ENCODE measurements at places on chromosomes 4 and X.

DNA sequence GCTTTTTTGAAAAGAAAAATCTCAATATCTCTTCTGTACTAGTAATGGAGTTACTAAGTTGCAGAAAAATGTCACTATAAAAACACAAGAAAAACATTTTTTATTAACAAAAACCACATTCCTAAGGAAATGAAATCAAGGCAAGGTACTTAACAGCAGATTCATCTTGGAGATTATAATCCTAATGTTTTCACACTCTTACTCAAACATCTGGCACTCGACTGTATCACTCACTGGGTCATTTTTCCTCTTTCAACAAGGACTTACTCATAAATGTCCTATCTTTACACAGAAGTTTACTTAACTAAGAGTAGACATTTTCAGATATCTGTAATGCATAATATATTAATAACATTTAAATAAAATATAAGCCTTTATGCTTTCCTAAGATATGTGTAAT is 216.6 kb downstream of the NR3C2 start:
- no peak for DNase-seq

DNA sequence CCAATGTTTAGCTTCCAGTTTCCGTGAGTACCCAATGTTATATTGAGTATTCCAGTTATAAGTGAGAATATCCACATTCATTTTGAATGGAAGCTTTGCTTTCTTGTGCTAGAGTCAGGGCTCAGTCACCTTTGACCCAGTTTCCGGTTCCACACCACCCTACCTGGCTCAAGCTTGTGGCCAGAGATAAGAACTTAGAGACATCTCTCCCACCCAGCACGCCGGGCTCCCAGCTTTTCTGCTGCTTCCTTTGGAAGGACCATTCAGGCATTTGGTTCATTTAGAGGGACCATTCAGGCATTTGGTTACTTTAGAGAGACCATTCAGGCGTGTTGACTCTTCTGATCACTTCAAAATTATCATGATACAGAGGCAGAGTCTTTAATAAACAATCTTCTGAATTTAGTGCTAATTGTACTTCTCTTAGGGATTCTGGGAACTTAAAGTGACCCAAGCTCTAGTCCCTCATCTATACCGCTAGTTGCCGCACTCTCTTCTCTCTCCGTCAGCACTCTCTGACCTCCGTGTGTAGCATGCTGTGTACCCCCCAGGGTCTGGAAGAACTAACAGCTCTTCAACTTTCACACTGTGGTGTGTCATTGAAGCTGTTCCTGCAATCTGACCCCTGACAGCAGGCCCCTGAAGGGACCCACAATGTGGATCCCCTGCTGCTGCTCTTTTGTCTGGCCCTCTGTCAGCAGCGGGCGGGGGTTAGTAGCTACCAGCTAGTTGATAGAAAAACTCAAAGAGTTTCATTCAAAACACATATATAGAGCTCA is 943.1 kb downstream of the ARAP2 start:
- DNase-seq: no peak

DNA sequence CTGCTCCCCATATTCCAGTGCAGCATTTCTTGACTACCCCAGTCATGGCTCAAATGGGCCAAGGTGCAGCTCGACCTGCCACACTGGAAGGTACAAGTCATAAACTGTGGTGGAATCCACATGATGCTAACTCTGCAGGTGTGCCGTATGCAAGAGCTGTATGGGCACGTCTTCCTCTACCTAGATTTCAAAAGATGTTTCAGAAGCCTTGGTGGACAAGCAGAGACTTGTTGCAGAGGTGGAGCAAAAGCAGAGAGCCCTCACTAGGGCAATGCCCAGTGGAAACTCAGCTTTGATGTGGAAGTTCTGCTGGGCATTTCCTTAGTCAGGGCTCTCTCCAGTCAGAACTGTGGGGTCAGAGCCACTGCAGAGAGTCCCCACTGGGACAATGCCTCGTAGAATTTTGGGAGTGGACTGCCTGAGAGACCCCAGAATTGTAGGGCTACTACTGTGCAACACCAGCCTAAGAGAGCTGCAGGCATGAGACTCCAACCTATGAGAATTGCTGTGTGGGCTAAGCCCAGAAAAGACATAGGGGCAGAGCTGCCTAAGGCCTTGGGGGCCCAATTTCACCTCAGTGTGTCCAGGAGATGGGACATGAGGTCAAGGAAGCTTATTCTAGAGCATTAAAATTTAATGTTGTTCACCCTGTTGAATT is 65.7 kb downstream of the BEX3 start:
- DNase-seq: no peak

DNA sequence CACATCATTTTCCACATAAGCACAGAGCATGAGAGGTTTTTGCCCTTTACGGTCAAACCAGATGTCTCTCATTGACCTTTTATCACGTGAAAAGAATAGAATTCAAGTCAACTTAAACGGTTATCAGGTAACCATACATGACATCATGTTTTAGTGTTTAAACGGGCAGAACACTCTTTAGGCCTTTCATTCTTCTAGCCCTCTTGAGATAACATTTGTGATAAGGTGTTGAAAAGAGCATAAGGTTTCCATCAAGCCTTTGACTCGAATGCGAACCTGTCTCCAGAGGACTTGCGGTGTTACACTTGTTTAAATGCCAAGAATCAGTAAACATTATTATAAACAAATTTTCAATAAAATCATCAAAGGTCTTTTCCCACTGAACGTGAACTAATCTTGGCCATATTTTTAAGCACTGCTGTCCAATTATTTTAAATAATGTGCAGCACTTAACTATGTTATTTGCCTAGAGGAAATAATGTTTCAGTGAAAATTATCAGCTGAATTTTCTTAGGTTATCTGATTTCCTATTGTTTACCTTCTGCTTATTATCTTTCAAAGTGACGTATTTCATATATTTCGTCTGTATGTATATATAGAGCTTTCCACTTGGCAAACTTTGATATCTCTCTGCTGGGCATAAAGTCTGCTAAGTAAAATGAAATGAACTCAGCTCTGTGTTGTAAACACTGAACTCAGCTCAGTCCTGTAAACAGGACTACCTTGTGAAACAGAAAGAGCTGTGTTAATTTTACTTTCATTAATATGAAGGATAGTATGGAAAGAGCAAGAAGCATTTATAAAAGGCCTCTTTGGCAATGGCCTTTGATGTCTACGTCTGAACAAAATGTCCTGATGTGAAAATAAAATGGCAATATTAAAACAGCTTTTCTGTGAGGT is 33.3 kb downstream of the TENM3 start:
- DNase-seq: no peak

GRCh38 chr4:145276050-145276449 is 95.7 kb upstream of the OTUD4 start:
- no peak for DNase-seq

DNA sequence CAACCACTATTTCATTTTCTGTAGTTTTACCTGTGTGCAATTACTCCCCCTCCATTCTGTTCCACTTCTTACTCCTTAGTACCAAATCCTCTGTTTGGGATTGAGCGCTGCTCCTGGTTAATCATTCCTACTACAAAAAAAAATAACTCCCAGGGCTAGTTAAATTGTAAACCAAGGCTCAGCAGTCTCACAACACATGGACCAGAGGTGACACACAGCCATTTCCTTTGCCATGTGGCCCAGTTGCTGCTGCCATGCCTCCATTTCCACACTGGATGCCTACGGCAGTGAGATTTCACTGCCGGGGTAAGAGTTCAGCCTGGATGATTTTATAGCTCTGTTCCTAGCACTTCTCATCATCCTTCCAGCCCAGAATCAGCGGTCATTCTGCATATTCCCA is 107.2 kb downstream of the AKAP4 start:
- no peak for DNase-seq

- DNase-seq: peak; percentile 64
Observed at GRCh38 chr4:10013722-10014121, 7.6 kb downstream of the SLC2A9 start.

- no peak for DNase-seq
Observed at GRCh38 chr4:53767482-53767881, 176.2 kb upstream of the LNX1 start.

DNA sequence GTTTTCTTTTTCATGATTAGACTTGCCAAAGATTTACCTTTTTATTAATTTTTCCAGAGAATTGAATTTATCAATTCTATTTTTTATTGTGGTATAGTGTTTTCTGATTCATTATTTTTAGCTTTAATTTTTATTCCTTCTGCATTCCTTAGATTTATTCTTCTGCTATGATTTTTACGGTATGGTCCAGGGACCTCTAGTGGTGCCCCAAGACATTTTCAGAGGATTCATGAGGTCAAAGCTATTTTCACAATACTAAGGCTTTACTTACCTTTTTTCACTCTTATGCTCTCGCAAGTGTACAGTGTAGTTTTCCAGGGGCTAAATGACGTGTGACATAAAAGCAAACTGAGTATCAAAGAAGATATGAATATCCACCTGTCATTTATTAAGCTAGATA is 8.0 kb downstream of the RADX start:
- peak; percentile 34 for DNase-seq

DNA sequence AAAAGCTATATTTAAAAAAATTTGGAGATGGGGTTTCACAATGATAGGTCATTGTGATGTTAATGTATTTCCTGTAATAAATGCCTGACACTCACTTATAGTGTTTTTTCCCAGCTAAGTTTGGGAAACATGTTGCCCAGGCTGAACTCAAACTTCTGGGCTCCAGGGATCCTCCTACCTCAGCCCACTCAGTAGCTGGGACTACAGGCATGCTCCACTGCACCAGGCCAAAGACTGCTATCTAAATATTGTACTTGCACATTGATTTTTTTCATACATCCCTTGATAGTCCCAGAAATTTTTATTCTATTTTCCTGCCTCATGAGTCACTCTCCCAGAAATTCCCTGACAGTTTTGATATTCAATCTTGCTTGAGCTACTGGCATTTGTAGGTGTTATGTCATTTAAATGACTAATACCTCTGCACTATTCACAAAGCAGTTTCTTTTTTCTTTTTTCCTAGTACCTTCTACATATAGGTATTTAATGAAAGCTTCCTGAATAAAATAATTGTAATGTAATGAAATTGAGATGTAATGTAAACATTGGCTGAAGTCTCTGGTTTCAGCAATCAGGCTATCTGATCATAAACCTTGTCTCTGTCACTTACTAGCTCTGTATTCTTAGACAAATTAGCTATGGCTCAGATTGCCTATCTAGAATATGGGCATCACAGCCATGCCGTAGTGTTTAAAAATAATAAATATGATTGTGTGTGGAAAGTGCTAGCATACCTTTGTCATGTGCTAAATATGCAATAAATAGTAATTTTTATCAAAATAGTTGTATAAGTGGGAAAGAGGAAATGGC is 1973.0 kb upstream of the AGA start:
- peak; percentile 37 for DNase-seq

DNA sequence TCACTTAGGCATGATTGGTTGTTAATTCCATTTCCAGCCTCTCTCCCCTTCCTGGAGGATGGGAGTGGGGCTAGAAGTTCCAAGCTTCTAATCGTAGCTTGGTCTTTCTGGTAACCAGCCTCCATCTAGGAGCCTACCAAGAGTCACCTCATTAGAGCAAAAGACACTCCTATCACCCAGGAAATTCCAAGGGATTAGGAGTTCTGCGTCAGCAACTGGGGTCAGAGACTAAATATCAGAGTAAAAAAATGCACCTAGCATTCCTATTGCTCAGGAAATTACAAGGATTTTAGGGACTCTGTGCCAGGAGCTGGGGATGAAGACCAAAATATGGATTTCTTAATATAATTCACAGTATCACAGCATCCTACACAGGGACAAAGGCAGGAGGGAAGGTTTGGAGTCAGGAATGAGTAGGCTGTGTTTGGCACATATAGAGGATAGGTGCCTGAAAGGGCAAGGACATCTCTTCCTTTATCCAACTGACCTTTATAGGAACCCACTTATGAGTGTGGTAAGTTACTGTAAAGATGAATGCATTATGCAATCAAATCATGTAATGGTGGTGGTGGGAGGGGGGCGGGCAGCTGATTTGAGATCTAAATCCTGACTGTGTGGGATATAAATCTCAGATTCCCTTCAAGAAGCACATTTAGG is 30.5 kb upstream of the LIMCH1 start:
- DNase-seq: peak; percentile 18

- DNase-seq: no peak
Observed at GRCh38 chr4:111031001-111031579, 408.2 kb upstream of the PITX2 start.

GRCh38 chrX:43283187-43283586 is 372.9 kb upstream of the MAOA start:
- no peak for DNase-seq

- DNase-seq: no peak
Observed at GRCh38 chr4:1610791-1611500, 73.2 kb downstream of the FAM53A start.

GRCh38 chr4:94253036-94253435 is 45.4 kb downstream of the SMARCAD1 start:
- no peak for DNase-seq

- peak; percentile 64 for DNase-seq
Observed at GRCh38 chr4:3047464-3048286, 26.7 kb downstream of the HTT-AS start.

DNA sequence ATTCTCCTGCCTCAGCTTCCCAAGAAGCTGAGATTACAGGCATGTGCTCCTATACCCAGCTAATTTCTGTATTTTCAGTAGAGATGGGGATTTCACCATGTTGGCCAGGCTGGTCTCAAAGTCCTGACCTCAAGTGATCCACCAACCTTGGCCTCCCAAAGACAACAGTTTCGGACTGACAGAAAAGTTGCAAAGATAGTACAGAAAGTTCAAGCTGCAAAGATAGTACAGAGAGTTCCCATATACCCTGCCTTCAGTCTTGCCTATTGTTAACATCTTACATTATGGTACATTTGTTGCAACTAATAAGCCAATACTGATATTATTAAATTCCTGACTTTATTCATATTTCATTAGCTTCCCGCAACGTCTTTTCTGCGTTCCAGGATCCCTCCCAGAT is 65.8 kb downstream of the SUPT20HL2 start:
- no peak for DNase-seq

DNA sequence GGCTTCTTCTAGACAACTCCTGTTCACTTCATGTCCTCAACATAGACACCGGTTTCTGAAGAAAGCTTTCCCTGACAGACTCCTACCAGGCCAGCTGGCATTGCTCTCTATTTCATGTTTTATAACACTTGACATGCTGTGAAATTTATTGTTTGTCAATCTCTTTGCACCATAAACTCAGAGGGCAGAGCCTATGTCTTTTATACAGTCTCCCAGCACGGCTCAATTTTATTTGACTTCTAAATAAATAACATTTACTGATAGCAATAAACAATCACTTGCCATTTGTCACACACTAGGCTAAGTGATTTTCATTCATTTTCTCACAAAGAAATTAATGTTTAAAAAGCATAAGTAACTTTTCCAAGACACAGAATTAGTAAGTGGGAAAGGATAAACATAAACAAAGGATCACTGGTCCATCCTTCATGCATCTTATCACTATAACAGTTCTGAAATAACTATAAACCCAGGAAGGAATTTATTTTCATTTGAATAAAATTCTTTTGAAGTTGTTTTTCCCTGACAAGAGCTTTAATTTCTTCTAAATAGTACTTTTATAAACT is 577.6 kb downstream of the TECRL start:
- no peak for DNase-seq

GRCh38 chr4:147955827-147956558 is 224.1 kb downstream of the ARHGAP10 start:
- no peak for DNase-seq

DNA sequence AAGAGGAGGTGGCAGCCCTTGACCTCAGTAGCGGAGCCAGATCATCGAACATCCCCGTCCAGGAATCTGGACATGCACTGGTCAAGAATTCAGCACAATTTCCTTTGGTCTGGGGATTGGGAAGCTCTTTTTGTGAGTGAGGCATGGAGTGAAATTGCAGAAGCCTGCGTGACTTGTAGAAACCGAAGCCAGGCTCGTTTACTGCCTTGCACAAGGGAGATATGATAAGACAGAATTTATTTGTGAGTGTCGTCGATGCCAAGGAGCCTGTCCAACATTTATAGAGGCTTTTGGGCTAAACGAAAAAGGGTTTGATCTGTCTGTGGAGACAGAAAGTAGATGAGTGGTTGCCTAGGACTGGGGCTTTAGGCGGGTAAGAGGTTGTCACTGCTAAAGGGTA is 50.6 kb downstream of the TBL1X start:
- no peak for DNase-seq
